Fibroblast of skin of scalp (primary cell): ENCODE measurements at places on chromosomes 2 and 18.

- peak; percentile 95 for DNase-seq
Measured at GRCh38 chr2:9656270-9656766, 25.5 kb upstream of the YWHAQ start.

GRCh38 chr2:46175419-46175818, 121.8 kb upstream of the EPAS1 start:
- DNase-seq, result peak; percentile 70

GRCh38 chr18:5868218-5868854, 27.0 kb downstream of the TMEM200C start:
- DNase-seq, result peak; percentile 86

GRCh38 chr2:4976407-4976806, 715.8 kb upstream of the SOX11 start:
- no peak for DNase-seq

DNA sequence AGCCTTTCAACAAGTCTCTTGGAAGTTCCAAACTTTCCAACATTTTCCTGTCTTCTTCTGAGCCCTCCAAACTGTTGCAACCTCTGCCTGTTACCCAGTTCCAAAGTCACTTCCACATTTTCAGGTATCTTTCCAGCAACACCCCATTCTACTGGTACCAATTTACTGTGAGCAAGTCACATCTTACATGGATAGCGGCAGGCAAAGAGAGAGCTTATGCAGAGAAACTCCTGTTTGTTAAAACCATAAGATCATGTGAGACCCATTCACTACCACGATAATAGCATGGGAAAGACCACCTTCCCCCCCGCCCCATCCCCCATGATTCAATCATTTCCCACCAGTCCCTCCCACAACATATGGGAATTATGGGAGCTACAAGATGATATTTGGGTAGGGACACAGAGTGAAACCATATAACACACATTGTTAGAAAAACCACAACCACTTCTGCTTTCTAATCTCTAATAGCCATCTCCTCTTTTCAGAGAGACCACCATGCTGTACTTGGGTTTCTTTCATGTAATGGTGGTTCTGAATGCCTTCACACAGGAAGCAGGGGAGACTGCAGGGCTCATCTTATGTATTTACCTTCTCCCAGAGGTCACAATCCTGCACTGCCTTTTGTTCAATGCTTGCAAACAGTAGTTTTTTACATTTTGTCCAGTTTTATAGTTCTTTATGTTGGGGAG, 46.0 kb upstream of the CALCRL start:
- DNase-seq, result no peak

- no peak for DNase-seq
Measured at GRCh38 chr2:217398860-217399259, 539.0 kb upstream of the TNP1 start.

DNA sequence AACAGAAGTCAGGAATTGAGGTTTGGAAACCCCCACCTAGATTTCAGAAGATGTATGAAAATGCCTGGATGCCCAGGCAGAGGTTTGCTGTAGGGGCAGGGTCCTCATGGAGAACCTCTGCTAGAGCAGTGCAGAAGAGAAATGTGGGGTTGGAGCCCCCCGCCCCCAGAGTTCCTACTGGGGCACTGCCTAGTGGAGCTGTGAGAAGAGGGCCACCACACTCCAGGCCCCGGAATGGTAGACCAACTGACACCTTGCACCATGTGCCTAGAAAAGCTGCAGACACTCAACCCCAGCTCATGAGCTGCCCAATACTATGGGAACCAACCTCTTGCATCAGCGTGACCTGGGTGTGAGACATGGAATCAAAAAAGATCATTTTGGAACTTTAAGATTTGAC, 967.0 kb upstream of the NRXN1 start:
- DNase-seq, result no peak

GRCh38 chr2:64092502-64092901, 51.7 kb downstream of the PELI1 start:
- no peak for DNase-seq

DNA sequence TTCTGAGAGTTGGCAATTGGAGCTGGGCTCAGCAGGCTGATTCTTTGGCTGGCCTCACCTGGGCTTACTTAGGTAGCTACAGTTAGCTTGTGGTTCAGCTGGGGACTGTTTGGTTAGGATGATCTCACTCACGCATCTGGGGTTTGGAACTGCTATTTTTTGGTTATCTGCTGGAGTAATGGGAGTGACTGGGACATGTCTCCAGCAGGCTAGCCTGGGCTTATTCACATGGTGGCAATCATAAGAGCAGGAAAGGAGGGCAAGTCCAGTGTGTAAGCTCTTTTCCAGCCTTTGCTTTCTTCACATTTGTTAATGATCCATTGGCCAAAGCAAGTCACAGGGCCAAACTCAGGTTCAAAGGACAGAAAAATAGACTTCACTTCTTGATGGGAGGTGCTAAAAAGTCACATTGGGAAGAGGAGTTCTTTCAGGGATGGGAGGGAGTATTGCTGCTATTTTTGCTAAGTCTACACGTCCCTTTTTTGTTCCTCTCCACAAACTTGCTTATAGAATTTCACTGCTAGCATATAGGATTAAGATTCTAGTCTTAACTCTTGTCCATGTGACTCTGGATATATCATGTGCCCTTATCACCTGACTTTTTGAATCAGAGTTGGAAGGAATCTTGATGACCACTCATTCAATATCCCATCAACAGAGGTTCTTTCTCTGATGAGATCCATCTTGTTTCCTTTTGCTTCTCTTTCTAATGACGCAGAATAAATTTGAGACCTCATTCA, 174.0 kb downstream of the ZFP36L2 start:
- no peak for DNase-seq

GRCh38 chr2:212592695-212593094, 54.1 kb upstream of the ERBB4 start:
- DNase-seq, result no peak

GRCh38 chr2:216833061-216833460, 26.8 kb downstream of the TNP1 start:
- DNase-seq, result no peak

DNA sequence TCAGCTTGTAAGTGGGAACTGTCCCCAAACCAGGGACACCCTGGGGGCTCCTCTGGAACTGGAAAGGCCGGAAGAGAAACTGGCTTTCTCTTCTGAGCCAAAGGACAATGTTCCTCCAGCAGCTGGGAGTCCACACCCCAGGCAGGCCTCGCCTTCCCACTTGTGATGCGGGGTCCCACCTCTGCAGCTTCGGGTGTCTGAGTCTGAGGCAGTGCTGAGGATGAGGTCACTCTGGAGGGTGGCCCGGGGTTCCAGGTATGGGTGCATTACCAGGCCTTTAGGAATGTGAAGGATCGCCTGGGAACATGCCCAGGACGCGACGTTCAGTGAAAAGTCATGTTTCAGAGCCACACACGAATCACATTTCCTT, 18.2 kb upstream of the BOK start:
- DNase-seq, result no peak

DNA sequence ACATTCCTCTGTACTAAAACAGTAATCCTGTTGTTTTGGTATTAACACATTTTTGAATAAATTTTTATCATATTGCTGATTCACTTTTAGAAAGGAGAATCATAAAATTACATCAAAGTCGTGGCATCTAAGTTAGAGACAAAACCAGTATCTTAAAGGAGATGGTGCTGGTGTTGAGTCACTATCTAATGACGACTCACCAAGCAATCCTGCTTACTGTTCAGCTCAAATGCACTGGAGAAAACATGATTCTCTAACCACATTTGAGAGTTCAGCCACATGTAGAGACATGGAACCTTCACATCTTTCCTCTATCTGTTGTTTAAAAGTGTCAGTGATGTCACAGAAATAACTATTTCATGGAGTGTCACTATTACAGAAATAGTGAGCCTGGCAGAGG, 473.8 kb downstream of the TGIF1 start:
- DNase-seq, result peak; percentile 84

- DNase-seq, result peak; percentile 19
Measured at GRCh38 chr2:104447831-104448434, 406.0 kb upstream of the POU3F3 start.

GRCh38 chr18:29164993-29165599, 988.2 kb upstream of the CDH2 start:
- DNase-seq, result peak; percentile 96
